CD8-positive, alpha-beta T cell (primary cell): ENCODE measurements at places on chromosomes 13 and 19.

DNA sequence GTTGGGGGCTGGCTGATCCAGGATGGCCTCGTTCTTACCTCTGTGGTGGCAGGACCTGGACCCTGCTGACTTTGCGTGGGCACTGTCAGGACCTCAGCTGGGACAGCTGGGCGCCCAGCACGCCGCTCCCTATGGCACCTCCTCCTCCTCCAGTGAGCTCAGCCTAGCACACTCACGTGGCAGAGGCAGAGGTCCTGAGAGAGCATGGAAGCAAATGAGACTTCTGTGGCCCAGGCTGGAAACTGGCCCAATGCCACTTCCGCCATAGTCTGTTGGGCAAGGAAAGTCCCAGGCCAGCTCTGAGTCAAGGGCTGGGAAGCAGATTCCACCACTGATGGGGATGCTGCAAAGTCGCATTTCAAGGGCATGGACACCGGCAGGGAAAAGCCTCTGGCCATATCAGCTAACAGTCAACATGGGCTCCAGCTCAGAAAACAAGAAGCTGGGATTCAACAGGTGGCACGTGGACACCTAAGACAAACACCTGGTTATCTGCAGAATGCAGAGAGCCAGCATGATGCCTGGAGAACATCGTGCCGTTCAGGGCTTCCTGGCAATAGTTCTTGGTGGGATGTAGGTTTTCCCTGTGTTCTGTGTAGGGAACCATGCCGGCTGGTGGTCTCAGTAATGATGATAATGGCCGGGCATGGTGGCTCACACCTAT lies 16.7 kb downstream of the MYBPC2 start:
- DNase-seq: no peak

GRCh38 chr13:73988461-73988860 lies 145.7 kb downstream of the KLF12 start:
- no peak for DNase-seq

DNA sequence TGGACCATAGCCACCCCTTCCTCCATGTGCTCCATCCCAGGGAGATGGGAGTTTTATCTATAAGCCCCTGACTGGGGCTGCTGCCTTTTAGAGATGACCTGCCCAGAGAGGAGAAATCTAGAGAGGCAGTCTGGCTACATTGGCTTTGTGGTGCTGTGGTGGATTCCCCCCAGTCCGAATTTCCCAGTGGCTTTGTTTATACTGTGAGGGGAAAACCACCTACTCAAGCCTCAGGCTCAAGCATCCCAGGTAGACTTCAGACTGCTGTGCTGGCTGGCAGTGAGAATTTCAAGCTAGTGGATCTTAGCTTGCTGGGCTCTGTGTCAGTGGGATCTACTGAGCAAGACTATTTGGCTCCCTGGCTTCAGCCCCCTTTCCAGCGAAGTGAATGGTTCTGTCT lies 1195.7 kb upstream of the PCDH20 start:
- no peak for DNase-seq

DNA sequence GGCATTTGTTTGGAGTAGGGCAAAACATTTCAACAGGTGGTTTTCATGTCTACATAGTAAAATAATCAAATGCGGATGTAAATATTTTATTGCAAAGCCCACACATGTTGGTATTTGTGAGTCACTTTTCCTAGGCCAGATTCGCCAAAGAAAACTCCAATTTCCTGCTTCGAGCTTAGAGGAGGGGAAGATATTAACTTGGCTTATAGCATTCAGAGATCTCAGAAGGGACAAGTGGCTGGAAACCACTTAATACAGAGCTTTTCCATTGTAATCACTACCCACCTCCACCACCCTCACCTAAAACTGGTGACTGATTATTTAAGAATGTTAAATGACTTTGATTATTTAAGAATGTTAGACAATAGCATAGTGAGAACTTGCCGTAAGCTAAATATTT lies 530.6 kb upstream of the SPRY2 start:
- no peak for DNase-seq

DNA sequence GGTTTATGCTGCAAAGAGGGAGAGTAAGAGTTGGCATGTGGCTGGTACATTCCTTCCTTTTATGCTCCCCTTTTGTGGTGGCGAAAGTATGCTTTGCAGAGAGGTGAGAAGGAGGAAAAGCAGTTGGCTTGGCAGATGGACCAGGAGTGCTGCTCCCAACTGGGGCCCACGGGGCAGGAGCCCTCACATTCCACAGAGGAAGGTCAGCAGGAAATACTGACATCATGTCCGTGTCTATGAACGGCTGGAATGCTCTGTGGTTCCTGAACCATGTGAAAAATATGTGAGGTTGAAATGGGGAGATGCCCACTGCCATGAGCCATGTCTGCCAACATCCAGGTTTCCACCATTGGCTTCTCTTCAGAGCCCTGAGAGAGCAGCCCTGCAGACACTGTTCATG lies 33.3 kb upstream of the GAS6 start:
- no peak for DNase-seq
